Putamen (tissue), 1 donor: ENCODE measurements at places on chromosomes 11 and 22.
A peak's percentile ranks its signal among the peaks of the same experiment; 100 is the strongest.

DNA sequence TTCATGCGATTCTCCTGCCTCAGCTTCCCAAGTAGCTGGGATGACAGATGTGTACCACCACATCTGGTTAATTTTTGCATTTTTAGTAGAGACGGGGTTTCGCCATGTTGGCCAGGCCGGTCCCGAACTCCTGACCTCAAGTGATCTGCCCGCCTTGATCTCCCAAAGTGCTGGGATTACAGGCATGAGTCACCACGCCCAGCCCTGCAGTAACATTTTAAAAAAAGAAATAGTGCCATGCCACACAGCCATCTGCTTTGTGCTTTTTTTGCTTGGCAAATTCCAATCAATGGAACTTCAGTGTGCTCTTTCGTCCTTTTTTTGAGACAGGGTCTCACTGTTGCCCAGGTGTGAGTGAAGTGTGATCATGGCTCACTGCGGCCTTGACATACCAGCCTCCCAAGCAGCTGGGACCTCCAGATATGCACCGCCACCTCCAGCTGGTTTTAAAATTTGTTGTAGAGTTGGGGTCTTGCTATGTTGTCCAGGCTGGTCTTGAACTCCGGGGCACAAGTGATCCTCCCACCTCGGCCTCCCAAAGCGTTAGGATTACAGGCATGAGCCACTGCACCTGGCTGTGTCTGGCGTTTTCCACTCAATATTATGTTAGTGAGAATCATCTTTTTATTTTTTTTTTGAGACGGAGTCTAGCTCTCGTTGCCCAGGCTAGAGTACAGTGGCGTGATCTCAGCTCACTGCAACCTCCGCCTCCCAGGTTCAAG, 1.8 kb upstream of the CHADL start:
- no peak for DNase-seq

DNA sequence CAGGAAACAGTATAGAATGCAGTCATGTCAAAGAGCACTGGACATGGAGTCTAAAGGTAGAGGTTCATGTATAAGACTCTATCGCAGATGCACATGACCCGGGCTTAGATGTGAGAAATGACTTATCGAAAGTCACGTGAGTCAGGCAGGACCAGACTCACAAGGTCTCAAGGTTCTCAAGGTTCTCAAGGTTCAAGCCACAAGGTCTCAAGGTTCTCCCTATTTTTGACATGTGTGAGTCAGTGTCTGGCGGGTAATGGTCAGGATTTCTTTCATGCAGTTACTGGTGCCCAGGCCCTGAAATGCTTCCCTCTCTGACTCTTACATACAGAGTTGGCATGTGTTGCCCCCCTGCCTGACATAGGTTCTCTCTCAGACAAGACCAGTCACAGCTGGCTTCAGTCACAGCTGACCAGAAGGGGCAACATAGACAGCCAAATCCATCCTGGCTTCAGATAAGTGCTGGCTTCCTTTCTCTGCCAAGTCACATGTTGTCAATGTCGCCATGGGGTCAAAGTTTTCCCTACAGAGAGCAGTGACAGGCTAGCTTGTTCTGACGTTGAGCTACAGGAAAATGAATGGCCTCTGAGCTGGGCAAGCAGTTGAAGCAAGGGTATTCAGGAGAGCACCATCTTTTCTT, 10.1 kb downstream of the CSRP3 start:
- DNase-seq: no peak

- DNase-seq: no peak
Measured at GRCh38 chr11:27371489-27371888, 8.5 kb upstream of the CCDC34 start.

- no peak for DNase-seq
Measured at GRCh38 chr11:16669799-16670415, 68.5 kb upstream of the C11orf58 start.

GRCh38 chr22:44353041-44353440, 40.3 kb upstream of the SHISAL1 start:
- no peak for DNase-seq

- DNase-seq: no peak
Measured at GRCh38 chr11:10701982-10702381, 8.4 kb upstream of the IRAG1 start.

DNA sequence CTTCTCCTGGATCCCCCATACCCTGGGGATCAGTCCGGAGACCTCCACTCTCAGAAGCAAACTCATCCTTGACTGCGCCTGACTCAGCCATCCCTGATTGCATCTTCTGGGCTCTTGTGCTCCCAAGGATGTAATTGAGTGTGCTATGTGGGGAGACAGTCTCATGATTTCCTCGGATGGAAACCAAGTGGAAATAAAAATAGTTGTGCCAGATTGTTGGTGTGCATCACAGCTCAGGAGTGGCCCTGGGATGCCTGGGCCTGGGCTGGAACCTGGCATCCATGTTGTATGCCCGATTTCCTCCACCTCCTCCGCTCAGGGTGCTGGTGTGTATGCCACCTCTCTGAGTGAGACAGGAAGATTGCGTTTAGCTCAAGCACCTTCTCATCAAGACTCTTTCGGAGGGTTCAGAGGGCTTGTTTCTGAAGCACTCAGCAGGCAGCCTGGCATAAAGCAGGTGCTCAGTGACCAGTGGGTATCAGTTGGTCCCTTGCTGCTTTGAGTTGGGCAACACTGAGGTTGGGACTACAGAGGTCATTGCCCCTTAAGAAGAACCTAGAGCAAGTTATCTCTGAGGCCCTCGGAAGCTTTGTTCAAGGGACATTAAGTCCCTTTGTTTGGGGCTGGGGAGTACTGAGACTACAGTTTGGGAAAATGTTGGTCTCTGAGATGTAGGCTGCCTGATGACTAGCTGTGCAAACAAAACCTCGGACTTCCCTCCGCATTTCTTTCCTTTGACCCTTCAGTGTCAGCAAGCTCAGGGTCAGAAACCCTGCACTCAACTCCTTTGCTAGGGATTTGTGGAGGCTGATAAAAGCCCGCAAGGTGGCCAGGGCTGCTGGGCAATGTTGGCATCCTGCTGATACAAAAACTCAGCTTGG, 24.8 kb upstream of the MICAL2 start:
- no peak for DNase-seq

DNA sequence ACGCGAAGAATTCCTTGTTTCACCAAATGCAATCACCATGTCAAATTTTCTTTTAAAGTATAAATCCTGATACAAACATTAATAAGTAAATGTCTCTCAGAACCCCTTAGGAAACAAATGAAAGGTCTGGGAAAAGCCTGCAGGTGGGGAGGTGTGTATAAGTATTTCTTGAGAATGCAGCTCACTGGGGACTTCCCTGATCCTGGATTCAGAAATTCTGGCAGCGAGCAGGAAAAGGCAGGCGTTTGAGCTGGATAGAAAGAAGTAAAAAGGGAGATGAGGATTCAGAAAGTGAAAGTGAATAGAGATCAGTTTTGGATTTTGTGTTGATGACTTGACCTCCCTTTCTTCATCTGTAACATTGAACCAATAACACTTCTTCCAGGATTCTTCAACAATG, 68.3 kb upstream of the CTSC start:
- no peak for DNase-seq

GRCh38 chr11:112289588-112290492, 29.2 kb upstream of the PLET1 start:
- peak; percentile 70 for DNase-seq

DNA sequence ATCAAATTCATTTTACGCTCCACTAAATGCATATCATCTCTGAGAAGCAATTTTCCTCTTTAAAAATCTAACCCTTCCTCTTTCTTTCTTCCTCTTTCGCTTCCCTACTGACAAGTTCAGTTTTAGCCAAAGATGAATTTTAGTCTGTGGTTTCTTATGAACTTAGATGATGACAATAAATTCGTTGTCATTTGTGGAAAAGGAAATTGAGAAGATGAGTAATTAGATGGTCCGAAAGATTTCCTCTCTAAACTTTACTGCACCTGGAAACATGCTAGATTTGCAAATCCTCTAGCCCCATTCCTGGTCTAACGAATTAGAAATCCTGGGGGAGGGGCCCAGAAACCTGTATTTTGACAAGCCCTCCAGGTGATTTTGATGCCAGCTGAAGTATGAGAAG, 855.4 kb upstream of the CHORDC1 start:
- no peak for DNase-seq

DNA sequence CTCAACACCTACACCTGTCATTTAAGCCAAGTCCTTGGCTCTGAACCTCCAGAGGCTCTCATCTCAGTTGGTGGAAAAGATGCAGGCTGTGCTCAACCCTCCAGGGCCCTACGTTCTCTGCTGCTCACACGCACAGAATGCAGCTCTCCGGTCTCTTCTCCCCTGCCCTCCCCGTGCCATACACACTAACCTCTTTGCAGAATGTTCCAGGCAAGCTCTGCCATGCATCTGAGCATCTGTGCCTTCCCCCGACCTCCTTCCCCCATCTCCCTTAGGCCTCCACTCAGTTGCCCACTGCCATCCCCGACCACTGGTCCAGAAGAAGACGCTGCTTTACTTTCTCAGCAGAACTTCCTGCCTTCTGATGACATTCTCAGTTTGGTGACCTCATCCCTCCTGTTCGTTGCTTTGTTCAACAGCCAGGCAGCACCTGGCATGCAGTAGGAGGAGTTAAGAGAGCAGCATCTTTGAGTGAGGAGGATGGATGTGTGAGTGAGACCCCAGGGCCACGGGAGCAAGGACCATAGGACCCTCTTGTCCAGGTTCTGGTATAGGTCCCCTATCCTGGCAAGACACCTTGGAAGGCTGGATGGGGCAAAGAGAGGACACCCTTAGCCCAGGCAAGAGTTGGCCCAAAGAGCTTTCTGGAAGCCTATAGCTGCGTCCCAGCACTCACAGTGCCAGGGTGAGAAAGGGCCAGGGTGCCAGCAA, 598.0 kb downstream of the BRD1 start:
- no peak for DNase-seq

DNA sequence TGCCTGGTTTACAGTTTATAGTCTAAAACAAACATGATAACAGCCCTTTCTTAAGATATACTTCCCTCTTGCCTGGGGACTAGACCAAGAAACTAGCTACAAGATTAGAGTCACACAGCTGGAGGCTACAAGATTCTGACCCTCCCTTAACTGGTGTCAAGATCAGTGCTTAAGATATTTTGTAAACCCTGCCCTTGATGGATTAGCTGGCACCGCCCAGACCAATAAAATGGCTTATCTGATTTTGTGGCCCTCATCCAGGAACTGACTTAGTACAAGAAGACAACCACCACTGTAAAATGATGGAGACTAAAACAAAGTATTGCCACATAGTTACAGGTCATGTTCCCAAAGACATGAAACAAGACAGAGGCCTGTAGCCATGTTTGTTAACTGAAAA, 53.4 kb downstream of the FAM181B start:
- DNase-seq: no peak

DNA sequence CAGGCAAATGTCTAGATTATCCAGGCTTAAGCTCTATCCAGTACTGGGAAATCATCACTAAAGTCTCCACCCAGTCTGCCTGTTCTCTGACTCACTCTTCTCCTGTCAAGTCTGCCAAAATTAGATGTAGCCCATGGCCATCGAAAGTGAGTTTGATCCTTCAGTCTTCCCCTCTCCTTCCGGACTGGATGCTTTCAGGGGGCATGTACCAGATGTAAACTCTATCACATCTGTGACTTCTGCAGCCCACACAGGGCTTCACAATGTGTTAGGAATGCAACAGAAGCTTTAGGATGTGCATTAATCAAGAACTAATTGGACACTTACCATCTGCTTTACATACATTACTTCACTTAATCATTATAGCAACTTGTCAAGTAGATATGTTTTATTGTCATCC, 12.3 kb downstream of the ME3 start:
- no peak for DNase-seq

DNA sequence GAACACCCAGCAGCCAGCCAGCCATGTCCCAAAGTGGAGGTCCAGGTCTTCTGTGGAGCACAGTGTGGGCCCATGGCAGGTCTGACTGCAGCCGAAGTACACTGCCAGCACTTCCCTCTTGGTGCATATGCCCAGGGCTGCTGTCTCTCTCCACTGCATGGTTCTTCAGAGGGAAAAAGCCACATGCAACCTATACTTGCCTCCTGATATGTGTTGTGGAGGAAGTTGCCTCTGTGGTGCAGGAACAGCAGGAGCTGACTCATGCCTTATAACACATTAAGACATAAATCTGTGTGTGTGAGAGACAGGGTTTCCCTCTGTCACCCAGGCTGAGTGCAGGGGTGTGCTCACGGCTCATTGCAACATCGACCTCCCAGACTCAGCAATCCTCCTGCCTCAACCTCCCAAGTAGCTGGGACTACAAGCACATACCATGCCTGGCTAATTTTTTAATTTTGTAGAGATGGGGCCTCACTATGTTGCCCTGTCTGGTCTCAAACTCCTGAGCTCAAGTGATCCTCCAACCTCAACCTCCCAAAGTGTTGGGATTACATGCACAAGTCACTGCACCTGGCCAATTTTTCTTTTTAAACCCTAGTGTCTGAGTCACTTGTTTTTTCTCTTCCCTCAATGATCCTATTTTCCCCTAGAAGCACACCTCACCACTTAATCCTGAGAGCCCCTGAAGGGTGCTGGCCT, 98.8 kb downstream of the MPPED2 start:
- DNase-seq: no peak

DNA sequence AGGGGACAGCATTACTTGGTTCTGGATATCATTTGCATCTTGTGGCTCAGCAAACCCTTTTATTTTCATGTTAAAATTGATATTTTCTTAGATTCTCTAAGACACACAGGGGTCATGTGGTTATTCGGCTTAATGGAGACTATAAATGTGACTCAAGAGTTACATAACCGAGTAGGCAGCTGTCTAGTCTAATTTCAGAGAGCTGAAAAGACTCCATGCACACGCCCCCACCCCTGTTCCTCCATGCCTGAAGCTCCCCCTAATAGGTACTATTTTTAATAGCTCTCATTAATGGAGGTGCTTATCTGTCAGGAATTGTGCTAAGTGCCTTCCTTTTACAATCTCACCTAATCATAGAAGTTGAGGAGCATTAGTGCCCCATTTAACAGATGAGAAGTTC, 189.2 kb upstream of the ARHGAP20 start:
- DNase-seq: peak; percentile 77

GRCh38 chr11:90775567-90776165, 552.8 kb upstream of the CHORDC1 start:
- no peak for DNase-seq

DNA sequence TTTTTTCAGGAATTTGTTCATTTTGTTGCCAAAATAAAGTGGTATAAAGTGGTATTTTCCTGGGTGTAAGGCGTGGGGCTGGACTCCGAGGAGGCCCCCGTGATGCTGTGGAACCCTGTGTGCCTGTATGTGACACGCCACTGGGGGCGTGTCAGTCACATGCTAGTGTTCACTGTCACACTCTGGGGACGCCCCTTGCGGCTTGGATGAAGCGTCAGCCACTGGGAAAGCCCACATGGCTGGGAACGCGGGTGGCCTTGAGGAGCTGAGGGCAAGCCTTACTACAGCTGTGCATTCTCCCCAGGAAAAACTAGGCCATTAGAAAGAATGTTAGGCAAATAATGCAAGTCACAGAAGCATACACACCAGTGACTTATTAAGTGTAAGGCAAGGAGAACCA, 77.0 kb upstream of the SLC25A18 start:
- no peak for DNase-seq

DNA sequence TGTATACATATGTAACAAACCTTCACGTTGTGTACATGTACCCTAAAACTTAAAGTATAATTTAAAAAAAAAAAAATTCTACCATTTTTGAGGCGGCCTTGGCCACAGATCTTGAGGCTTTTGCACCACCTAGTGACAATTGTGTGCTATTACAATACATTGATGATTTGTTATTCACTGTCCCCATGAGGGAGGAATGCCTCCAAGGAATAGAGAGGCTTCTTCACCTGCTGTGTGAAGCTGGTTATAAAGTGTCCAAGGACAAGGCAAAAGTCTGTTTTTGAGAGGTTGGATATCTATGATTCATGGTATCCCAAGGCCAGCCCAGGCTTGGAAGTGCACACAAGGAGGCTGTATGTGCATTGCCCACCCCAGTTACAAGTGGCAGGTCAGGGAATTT, 30.7 kb downstream of the SLC22A25 start:
- DNase-seq: no peak

- DNase-seq: no peak
Measured at GRCh38 chr11:12319461-12319951, 57.9 kb upstream of the PARVA start.
